ENCODE measurements at places on chromosomes 4 and X.

DNA sequence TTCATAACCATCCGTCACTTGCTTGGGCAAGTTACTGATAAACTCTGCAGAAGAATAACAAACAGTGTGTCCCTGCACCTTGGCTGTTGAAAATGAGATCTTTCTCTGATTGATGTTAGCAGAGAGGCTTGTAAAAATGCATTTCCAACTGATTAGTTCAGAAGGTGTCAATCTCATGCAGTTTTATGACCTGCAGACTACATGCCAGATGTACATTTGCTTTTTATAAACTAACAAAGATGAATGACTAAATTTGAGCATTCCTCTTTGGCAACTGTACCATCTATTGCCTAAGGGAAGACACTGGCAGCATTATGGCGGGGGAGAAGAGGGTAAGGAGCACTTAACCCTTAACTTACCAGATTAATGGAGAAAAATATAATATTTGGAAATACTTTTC is 192.8 kb downstream of the DCTD start:
- DNase-seq: no peak

DNA sequence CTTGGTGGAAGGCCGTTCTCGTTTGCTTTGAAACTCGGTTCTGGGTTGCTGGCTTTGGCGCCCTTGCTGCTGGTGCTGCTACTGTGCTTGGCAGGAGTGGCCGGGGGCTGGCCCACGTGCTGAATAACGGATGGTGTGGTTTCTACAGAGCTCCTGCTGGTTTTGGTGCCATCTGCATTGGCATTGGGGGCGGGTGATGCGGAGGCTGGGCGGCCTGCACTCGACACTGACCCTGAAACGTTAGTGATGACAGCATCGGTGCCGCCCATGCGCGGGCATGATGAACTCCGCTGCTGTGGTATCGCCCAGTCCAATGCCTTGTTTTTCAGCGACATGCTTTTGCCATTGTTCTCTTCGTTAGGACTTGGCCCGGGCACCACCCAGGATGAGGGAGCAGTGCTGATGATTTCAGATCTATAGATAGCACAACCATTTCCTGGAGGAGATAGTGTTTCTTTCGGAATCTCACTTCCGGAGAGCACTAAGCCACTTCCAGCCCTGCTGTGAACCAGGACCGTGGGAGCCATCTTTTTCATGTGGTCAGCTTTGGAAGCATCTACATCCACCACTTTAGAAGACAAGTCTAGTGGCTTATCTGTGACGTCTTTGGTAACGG is 24.2 kb downstream of the BCOR start:
- no peak for DNase-seq

- DNase-seq: no peak
Observed at GRCh38 chrX:10457092-10457491, 163.3 kb downstream of the MID1 start.

- no peak for DNase-seq
Observed at GRCh38 chr4:108346818-108347210, 178.1 kb upstream of the LEF1 start.

GRCh38 chr4:19254486-19254885 is 997.2 kb upstream of the SLIT2 start:
- DNase-seq: no peak

- peak; percentile 51 for DNase-seq
Observed at GRCh38 chrX:46796574-46797191, 37.8 kb upstream of the SLC9A7 start.

DNA sequence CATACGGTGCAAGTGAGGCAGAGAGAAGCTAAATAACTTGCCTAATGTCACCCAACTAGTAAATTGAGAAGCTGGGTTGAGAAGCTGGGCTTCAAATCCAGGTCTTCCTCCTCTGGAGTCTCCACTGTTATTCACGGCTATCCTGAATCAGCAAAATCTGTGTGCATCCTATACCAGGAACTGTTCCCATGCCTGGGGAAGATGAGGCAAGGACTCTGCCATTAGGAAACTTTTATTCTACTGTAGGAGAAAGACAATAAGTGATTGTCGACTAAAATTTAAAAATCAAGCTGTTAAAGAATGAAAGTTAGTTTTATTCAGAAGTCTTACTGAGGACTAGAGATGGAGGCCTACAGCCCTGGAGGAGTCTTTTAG is 872 bp upstream of the TEC start:
- no peak for DNase-seq

- no peak for DNase-seq
Observed at GRCh38 chr4:147730333-147730732, 1.6 kb upstream of the ARHGAP10 start.

DNA sequence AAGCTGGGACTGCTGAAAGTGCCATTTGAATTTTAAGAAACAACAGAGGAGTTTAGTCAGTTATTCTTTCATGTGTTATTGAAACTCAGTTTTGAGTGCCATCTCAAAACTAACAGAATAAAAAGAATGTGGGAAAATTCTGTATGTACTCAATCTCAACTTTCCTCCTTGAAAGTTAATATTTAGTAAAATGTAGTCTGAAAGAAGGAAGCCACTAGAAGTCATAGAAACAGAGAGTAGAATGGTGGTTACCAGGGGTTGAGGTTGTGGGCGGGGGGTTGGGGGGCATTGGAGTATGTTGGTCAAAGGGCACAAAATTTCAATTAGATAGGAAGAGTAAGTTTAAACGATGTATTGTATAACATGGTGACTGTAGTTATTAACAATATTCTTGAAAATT is 628.3 kb upstream of the MAGEB2 start:
- no peak for DNase-seq

- no peak for DNase-seq
Observed at GRCh38 chr4:137994853-137995252, 247.3 kb downstream of the SLC7A11 start.
